ENCODE measurements at places on chromosomes 2 and 18.
A peak's percentile ranks its signal among the peaks of the same experiment; 100 is the strongest.

- no peak for DNase-seq
Observed at GRCh38 chr2:203018181-203018580, 3.5 kb downstream of the NBEAL1 start.

DNA sequence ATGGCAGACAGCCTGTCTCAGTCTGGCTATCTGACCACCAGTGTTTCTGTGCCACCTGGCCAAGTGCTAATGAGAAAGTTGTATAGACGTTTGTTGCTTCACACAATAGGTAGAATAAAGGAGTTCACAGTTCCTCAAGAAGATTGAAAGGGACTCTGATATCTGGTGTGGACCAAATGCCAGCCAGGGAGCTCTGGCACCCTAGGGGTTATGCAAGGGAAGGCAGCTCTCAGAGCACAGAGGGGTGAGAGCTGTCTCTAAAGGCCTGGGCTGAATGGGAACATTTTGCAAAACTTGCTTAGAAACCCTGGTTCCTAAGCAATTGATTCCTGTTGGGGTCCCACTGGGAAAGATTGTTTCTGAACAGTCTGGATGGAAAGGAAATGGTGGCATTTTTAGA is 553.8 kb downstream of the EPHA4 start:
- no peak for DNase-seq

DNA sequence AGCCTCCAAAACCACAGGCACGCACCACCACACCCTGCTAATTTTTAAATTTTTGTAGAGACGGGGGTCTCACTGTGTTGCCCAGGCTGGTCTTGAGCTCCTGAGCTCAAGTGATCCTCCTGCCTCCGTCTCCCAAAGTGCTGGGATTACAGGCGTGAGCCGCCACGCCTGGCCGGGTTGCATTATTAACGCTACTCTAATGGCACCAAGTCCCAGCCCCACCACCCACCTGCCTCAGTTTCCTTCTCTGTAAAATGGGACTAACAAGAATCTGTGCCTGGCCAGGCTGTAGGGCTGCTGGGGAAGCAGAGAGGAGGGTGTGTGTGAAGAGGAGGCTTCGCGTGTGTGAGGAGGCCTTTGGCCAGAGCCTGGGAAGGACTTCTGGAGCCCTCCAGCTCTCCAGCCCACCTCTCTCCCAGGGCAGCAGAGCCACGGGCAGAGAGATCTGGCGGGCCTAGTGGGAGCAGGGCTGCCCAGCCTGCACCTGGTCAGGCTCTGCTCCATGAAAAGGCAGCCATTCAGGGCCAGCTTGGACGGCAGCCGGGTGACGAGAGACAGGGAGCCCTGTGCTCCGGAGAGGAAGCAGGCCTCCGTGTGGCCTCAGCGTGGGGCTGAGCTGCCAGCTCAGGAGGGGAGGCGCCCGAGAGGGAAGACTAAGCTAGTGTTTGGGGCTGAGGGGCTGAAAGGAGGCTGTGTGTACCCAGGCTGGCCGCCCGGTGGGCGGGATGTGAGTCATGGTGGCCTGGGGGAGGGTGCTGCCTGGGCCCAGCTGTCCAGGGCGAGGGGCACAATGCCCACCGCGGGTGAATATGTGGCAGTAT is 7.4 kb upstream of the B3GNT7 start:
- DNase-seq, result no peak

DNA sequence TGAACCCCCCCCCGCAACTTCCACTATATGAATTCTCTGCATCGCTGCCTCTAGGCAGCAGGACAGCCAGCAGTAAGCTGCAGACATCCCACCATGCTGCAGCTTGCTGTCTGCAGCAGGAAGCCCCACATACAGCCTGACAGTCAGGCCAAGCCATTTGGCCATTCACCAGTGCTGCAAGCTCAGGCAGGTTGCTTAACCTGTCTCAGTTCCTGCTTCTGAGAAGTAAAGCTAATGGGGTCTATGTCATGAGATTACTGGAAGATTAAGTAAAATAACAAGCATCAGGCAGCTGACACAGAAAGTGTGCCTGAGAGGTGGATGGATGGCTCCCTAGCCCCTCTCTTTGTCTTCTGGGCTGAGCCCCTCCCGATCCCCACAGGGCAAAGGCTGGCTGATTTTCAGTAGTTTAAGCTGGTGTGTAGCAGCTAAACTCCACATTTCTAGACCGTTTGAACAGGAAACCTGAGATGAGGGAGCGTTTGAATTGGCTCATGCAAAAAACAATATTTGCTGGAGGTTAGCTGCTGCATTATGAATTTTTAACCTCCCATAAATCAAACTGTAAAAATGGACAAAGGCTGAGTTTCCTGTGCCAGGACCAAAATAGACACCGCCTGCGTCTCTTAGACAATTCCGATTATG is 193.8 kb upstream of the ARL4C start:
- DNase-seq, result no peak

DNA sequence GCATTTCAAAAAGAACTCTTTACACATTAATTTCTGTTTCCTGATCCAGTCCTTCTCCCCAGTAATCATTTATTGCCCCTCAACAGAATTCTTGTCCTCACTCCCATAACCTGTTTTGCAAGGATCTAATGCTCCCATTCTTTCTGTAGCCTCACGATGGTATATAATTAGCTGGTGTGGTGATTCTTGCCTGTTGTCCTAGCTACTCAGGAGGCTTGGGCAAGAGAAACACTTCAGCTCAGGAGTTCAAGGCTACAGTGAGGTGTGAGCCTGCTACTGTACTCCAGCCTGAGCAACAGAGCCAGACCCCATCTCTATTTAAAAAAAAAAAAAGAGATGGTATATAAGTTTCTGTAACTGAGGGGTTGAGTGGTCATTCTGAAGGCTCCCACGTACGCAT is 7.7 kb upstream of the TRAPPC8 start:
- no peak for DNase-seq

DNA sequence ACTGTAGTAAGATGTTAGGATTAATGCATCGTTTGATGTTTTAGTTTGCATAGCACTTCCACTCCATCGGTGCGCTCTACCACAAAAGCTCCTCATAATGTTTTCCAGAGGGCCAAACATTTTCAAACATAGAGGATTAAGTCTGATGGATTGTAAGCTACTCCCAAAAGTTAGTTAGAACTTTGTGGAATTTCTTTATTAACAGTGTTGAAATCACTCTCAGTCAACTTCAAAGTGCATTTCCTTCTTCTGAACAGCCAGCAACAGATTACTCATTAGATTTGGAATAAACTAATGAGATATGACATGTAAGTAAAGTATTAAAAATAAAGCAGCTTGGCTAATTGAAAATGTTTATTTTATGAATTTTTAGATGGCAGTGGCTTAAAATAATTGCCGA is 30.1 kb upstream of the CTAGE1 start:
- DNase-seq, result no peak

DNA sequence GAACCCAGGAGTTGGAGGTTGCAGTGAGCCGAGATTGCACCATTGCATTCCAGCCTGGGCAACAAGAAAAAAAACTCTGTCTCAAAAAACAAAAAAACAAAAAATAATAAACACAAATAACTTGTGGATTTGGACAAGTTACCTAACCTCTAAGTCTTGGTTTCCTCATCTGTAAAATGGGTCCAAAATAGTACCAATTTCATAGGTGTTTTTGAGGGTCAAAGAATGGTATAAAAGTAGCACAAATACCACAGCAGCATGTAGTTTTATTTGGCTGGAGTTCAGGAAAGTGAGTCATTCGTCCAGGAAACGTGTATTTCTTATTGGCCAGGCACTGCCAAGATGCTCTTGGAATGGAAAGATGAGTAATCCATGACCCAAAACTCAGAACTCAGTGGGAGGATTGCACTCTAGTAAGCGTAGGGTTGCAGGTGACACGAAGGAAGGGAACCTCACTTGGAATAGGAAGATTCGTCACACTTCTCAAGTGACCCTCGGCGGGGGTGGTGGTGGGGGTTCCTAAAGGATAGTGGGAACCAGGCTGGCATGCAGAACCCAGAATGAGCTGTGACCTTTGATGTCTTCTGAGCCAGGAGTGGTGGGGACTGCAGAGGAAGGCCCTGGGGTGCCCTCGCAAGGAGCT is 24.4 kb downstream of the GRHL1 start:
- no peak for DNase-seq

DNA sequence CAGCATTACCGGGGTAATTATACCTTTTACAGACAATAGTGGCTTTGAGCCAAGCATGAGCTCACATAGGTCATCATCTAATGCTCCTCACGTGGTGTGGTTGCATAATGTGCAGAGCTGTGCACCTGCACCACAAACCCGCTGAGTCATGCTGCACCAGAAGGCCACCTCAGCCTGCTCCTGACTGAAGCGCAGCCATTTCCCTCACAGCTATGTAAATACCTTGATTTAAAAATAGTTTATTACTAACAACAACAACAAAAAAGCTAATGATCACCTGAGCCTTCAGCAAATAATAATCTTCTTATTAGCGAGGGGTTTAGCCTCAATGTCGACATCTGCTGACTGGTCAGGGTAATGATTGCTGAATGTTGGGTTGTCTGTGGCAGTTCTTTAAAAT is 238.8 kb downstream of the MBD5 start:
- no peak for DNase-seq

GRCh38 chr18:63140997-63141777 is 178.4 kb downstream of the BCL2 start:
- DNase-seq, result no peak

DNA sequence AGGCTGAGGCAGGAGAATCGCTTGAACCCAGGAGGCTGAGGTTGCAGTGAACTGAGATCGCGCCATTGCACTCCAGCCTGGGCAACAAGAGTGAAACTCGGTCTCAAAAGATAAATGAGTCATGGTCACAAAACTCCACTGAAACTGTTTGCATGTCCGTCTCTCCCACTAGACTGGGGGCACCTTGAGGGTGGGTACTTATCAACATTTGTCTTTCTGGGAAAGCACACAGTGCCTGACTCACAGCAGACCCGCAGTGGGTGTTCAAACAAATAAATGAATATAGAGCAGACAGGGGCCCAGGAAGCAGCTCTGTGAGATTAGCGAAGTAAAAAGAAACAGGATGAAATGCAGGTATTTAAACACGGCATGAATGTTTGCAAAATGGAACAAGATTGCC is 211.1 kb upstream of the GATA6 start:
- no peak for DNase-seq

GRCh38 chr2:98623657-98624056 is 15.3 kb downstream of the UNC50 start:
- no peak for DNase-seq

- peak; percentile 64 for DNase-seq
Observed at GRCh38 chr2:74502720-74503505, 3.5 kb upstream of the LBX2 start.

- no peak for DNase-seq
Observed at GRCh38 chr2:72555943-72556342, 269.9 kb downstream of the EXOC6B start.

Data from nephron progenitor cell (in vitro differentiated cells).